ENCODE measurements at places on chromosomes 5 and 9. TPM values are rescaled to one million over a fixed set of nuclear protein-coding genes. Genes with fewer than 3 reads are reported as not detected.

- DNase-seq: no peak
These were observed 65.9 kb downstream of the NSG2 start for GRCh38 chr5:174111287-174111973.

- no peak for DNase-seq
These were observed 22.1 kb upstream of the MATR3 start for GRCh38 chr5:139271201-139272027.

DNA sequence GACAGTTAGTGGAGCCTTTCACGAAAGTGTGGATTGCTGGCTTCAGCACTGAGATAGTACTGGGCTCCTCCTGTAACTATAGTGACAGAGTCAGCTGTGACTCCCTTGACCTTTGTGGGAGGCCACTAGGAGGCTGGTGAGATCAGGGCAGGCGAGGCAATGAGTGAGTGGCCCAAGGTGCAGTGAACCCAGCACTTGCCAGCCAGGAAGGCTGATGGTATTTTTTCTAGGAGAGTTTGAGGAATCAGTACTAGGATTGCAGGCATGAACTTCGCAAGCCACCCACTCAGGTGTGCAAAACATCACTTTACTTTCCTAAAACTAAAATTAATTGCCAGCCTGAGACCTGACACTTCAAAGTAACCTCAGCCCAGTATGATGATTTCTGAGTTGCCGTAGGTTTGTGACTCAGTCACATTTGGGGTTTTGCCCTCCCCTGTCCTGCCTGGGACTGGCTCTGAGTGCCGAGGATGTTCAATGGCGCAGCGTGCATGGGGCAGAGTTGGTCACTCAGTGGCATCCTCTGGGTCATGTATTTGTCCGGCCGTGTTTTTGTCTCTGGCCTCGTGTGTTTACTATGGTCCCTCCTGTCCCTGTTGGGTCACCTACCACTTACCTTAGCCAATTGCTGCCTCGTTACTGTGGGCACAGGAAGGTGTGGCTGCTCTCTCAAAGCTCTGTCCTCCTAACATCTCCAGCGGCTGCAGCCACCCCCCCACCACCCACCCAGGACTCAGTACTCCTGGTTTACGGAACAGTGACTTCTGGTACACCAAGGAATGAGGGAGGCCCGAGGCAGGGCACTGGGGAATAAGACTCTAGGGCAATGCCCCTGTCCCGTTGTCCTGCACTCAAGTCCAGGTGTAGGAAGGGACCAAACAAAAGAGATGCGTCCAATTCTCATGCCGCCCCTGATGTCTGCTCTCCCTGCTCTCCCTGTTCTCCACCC is 67.2 kb downstream of the IL31RA start:
- DNase-seq: no peak

DNA sequence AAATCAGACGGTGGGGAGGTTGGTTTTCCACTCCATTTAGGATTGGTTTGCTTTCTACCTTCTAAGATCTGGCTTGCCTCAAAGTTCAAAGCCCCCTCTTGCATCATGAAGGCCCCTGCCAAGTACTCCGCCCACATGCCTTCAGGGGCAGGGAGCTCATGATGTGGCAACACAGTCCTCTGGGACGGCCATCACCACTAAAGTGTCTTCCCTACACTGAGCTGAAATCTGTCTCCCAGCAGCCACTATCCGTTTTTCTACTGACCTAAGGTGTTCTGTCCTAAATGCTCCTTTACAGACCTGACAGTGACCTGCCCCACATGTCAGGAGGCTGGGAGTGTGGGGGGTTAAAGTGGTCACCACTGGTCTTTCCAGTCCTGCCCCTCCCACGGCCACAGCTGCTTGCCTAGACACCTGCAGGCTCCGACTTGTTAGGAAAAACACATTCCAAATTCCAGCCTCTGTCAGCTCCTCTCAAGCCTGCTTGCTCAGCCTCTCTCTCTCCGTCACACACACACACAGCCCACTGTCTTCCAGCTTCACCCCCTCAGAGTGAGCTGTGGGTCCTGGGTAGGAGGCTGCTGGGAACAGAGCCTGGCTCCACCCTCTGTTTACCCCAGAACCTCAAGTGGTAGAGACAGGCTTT is 44.9 kb downstream of the SHB start:
- DNase-seq: peak; percentile 75

DNA sequence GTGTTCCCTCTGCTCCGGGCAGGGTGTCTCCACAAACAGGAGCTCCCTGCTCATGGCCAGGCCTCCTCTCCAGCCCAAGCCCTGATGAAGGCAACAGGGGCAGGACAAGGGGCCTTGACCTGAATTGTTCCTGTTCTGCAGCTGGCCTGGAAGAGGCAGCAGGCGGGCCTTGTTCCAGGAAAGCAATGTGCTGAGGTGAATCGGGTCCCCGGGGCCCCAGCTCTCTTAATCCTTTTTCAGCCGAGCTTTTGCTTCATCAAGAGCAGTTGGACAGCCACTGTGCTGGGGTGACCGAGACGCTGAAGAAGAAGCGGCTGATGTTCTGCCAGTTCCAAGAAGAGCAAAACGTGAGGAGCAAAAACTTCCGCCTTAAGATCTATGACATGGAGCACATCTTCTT is 41.4 kb downstream of the CCDC180 start:
- DNase-seq: no peak

- DNase-seq: no peak
These were observed 344.9 kb upstream of the PAPPA start for GRCh38 chr9:115808695-115809094.

GRCh38 chr5:132474881-132475496 is 15.6 kb downstream of the IRF1 start:
- DNase-seq: no peak

DNA sequence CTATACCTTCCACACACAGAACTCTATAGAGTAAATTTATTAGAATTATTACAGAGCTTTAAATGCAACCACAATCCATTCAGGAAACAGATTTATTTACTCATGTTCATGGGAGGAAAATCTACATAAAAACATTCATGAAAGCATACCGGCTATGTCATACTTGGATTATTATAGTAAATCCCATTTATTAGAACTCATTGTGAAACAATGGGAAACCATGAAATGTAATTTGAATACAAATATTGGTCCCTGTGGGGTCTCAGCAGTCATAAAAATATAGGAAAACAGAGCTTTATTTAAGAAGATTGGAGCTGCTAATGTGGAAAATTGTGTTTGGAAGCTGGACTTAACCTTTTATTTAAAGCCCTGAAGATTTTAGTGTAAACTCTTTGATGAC is 80.7 kb downstream of the HAPLN1 start:
- no peak for DNase-seq

PCDHB6 gene
- 3.1 TPM for total RNA-seq

Data from occipital lobe (tissue), 3 donors.